Fibroblast of skin of right quadriceps (primary cell): ENCODE measurements at places on chromosomes 2 and 18.

GRCh38 chr2:152099367-152100050 is 665 bp upstream of the CACNB4 start:
- DNase-seq, result peak; percentile 4

GRCh38 chr2:129717560-129718130 is 261.8 kb upstream of the RAB6C start:
- no peak for DNase-seq

DNA sequence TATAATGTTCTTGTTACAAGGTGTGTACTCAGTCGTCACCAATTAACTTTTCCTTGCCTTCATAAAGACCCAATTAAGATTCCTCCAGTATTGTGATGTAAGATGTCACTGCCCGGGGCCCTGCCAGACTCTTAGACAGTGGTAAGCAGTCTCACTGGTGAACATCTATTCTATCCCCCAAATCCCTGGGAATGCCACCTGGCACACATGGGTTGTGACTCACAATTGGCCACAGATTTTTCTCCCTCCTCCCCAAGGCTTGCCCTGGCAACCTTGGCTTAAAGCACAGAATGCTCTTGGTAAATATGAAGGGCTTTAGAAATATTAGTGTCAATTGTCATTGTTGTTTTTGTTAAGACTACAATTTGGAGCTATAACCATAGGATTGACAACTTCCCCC is 287.9 kb downstream of the ETAA1 start:
- DNase-seq, result no peak

DNA sequence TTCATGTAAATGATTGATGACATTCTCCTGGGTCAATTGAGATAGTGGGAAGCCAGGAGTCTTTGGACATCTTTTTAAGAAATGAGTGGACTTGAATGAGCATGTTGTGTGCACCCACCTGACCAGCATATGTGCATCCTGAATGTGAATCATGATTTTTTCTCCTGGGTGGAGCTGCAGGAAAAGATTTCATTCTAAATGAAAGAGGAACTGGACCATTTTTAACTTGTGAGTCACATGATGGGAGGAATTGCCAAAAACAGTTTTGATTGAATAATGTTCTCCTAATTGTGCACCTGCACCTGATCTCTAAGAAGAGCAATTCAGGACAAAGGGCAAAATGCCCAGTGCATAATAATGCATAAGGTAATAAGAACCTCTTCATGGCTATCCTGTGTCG is 32.3 kb downstream of the COPS8 start:
- DNase-seq, result peak; percentile 21

DNA sequence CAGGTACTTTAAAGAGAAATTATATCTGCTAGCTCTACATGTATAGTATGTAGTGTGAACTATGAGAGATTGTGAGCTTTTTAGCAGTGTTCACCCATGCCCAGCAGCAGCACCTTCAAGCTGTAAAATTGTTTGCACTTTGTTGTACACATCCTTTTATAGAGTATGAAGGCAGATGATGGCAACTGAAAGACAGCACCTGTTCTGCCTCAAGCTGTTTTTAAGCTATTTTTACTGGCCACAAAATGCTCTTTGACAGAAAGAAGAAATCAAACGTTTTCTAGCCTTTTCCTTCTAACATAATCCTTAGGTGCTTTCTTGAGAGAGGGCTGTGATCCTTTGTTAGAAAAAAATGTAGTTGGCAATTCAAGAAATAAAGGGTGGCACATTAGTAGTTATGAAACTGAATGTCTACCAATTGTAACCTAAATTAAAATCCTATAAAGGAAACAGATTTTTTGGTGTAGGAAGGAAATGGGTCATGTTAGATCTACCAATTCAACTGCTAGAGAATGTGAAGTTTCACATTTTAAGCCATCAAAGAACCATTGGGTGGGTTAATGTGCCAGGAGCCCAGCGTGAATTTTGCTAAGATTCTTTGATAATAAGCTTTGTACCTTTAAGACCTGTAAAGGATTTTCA is 59.5 kb downstream of the R3HDM1 start:
- DNase-seq, result no peak

GRCh38 chr2:17245906-17246305 is 272.3 kb downstream of the RAD51AP2 start:
- DNase-seq, result peak; percentile 11

GRCh38 chr18:61597316-61597715 is 264.1 kb downstream of the CDH20 start:
- DNase-seq, result no peak

GRCh38 chr2:6676776-6677175 is 188.9 kb downstream of the CMPK2 start:
- peak; percentile 41 for DNase-seq

DNA sequence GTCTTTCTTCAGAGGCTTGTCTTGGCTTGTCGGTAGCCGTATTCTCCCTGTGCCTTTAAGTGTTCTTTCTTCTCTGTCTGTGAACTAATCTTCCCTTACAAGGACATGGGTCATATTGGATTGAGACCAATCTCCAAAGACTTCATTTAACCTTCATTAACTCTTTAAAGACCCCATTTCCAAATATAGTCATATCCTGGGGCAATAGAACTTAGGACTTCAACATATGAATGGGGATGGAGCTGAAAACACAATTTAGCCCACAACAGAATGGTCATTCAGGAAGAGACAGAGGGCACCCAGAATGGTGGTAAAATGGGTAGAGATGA is 82.1 kb upstream of the TANK start:
- DNase-seq, result no peak

DNA sequence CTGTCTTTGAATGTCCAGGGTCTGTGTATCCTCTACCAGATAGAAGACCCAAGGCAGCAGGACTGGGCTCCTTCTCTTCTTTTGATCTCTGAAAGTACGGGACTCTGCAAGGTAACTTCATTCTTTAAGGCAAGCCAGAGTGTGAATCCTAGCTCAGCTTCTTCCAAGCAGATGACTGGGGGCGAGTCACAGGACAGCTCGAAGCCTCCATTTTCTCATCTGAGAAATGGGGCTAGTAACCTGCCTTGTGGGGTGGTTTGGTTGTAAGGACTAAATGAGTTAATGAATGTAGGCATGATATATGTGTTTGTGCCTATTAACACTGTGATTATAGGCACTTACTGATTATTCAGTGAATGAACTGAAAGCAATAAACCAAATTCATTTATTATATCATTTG is 46.7 kb downstream of the DGKD start:
- DNase-seq, result no peak

DNA sequence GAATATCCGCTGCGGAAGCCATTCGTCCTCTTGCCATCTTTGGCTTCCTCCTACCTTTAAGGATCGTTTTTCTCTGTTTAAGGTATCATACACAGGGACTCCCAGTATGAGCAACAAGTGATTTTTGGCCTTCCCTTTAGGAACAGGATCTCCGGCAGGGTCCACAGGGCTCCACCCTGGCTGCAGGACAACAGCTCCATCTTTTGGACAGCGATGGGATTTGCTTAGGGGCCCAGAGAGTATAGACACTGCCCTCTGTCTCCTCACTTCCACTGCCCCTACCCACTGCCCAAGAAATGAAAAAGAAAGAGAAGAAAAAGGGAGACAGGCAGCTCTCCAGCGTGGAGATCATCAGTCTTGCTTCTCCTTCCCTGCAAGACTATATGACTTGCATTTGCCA is 224.5 kb downstream of the UXS1 start:
- DNase-seq, result no peak

GRCh38 chr2:158325031-158325781 is 131.3 kb downstream of the CCDC148 start:
- DNase-seq, result peak; percentile 16

DNA sequence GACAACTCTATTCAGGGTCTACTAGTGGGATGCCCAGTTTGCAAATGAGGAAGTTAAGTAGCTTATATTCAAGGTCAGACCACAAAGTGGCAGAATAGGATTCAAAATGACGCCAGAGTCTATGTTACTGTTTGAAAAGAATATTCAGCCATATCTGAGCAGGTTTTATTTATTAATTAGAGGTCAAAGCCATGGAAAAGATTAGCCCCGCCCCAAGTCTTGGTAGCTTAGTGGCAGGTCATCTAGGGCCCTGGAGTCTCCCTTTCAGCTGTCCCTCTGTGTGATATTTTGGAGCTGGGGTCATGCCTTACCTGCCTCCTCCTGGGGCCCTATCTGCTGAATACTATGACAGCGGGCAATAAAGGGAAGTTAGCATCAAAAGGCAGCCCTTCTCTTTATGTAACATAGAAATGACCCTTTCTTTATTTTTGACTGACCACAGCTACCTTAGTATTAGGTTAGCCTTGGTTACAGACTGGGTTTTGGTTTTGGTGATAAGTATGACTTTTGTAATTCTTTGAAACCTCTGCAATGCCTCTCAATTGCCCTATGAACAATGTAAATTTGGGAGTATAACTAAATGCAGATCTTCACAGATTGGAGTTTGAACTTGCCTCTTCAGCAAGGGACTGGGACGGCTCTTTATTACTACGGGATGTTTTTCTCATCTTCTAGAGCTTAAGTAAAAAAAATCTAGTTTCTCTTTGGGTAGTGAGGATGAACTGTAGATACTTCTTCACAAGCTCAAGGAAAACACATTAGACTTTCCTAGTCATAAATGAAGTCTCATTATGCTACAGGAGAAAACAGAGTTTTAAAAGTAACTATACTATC is 153.0 kb upstream of the ITGA4 start:
- no peak for DNase-seq

GRCh38 chr2:25255745-25256487 is 85.8 kb downstream of the DNMT3A start:
- no peak for DNase-seq

- DNase-seq, result no peak
Observed at GRCh38 chr2:181163691-181164090, 183.3 kb downstream of the UBE2E3 start.

- DNase-seq, result no peak
Observed at GRCh38 chr2:240365971-240366471, 69.4 kb upstream of the GPC1 start.

GRCh38 chr2:112260295-112260625 is 5.4 kb upstream of the ZC3H8 start:
- no peak for DNase-seq
